Activated CD8-positive, alpha-beta T cell treated with anti-CD3 and anti-CD28 coated beads for 36 hours (primary cell): ENCODE measurements at places on chromosomes 1 and 21. TPM values are rescaled to one million over a fixed set of nuclear protein-coding genes. Genes with fewer than 3 reads are reported as not detected.
A peak's percentile ranks its signal among the peaks of the same experiment; 100 is the strongest.

DNA sequence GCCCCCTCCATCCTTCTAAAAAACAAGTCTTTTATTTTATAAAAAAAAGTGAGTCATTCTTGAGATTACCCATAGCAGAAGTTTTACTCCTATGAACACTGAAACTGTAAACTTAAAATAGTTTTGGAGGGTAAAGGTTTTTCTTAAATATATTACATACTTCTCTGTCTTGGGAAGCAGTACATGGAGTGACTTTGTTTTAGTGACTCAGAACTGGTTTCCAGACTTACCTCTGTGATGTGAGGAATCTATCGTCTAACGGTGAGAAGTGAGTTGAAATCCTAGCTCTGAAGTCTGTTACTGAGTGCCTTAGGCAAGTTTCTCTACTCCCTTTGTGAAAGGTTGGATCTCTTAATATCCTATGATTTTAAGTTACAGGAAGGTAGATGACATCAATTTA lies 176.3 kb upstream of the POU3F1 start:
- no peak for DNase-seq

GRCh38 chr1:17214876-17215544 lies 10.1 kb downstream of the PADI1 start:
- DNase-seq, result no peak

- no peak for DNase-seq
Observed at GRCh38 chr1:184770181-184770979, 15.7 kb upstream of the EDEM3 start.

GRCh38 chr1:226781937-226782609 lies 43.0 kb upstream of the ITPKB start:
- no peak for DNase-seq

DNA sequence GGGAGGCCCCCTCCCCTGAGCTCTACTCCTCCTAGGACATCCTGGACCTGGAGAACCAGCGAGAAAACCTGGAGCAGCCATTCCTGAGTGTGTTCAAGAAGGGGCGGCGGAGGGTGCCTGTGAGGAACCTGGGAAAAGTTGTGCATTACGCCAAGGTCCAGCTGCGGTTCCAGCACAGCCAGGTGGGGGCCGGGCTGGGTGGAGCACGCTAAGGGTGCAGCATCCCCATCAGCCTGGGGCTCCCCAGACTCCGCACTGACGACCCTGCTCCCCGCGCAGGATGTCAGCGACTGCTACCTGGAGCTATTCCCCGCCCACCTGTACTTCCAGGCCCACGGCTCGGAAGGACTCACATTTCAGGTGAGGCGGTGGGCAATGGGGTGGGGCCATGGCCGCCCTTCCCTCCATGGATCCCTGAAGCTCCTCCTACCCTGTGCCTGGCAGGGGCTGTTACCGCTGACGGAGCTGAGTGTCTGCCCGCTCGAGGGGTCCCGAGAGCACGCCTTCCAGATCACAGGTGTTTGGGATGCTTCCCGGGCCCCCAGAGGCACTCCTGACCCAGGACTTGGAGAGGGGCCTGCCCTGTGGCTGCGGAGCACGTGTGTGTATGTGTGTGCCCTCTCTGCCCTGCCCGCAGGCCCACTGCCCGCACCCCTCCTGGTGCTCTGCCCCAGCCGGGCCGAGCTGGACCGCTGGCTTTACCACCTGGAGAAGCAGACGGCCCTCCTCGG lies 4.1 kb downstream of the PLEKHN1 start:
- DNase-seq, result no peak

GRCh38 chr1:29519788-29520110 lies 283.4 kb downstream of the PTPRU start:
- no peak for DNase-seq

GRCh38 chr1:15610167-15610566 lies 7.1 kb upstream of the DDI2 start:
- no peak for DNase-seq

GRCh38 chr21:43816611-43817071 lies 27.3 kb downstream of the RRP1 start:
- no peak for DNase-seq

DNA sequence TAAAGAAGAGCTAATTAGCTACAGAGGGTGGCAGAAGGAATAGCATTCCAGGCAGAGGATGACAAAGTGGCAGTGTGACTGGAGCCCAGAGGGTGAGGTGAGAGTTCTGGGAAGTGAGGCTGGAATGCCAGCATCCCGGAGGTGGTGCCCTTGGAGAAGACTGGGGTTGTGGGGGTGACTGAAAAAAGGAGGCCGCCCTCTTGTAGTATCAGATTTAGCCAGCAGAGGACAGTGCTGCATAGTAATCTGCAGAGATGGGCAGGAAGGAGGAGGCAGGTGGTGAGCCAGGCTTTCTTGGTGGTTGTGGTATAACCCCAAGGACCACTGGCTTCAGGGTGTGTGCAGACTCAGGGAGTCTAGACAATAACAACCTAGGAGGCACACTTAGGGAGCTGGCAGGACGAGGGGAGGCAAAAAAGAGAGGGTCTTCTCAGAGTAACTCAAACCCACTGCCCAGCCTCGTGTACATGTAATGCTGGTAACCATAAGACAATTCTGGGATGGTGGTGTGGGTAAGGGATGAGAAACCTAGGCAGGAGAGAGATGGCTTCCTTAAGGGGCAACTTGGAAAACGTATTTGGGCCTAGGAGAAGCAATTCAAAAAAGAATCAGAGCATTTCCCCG lies 30.5 kb downstream of the MROH7 start:
- peak; percentile 85 for DNase-seq

GRCh38 chr1:244598611-244599010 lies 54.3 kb upstream of the DESI2 start:
- no peak for DNase-seq

GRCh38 chr1:96473791-96474434 lies 247.7 kb upstream of the PTBP2 start:
- DNase-seq, result no peak

GRCh38 chr1:156755527-156755950 lies 4.1 kb upstream of the HDGF start:
- no peak for DNase-seq

GRCh38 chr1:74465193-74465681 lies 47.2 kb downstream of the LRRC53 start:
- no peak for DNase-seq

DNA sequence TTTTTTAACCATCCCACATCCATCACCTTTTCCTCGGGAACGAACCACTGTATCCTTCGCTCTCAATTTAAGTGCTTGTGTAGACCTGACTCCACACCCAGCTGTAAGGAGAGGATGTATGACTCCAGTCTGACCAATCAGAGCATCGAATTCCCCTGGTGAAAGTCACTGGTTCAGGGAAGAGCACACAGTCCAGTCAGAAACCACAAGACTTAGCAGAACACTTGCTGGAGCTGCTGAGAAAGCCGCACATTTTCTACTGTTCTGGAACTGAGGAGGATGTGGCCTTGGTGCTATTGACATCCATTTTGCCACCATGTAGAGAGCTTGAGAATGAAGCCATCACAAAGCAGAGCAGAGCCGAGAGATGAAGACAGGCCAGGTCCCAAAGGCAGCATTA lies 59.9 kb upstream of the CNN3 start:
- DNase-seq, result no peak

- DNase-seq, result no peak
Observed at GRCh38 chr1:160149233-160149632, 2.2 kb upstream of the ATP1A4 start.

GRCh38 chr1:21518774-21519455 lies 9.7 kb downstream of the ALPL start:
- DNase-seq, result no peak

- no peak for DNase-seq
Observed at GRCh38 chr1:21339356-21340229, 49.3 kb upstream of the ECE1 start.

DNA sequence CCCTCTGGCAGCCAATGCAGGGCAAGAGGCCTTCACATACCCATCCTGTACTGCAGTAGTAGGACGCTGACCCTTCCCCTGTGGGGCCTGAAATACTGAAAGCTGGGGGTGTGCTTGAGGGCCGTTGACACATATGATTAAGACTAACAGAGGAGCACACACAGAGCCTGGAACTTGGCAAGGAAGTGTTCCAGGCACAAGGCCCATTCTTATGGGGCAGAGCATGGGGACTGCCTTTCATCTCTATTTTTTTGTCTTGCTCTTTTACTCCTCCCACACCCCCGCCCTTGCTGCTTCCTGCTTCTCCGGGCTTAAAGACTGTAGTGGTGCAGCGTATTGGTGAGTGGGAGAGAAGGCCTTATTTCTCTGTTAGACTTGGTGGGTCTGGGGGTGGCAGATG lies 137.4 kb downstream of the BACH1 start:
- DNase-seq, result peak; percentile 83

DNA sequence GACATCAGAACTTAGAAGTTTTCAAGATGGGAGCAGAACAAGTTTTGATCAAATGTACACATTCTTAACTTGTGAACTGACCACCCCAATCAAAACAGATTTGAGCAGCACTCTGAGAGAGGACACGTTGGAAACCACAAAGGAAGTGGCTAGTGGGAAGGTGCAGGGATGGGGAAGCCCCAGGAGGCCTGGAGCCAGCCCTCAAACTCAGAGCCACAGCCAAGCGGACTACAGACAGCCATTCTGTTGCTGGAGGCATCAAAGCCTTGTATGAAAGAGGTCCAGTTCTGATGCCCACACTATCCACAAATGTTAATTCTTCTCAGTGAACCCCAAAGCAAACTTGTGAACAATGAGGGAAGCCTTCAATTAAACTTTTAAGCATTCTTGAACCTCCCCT lies 143.6 kb upstream of the RAB4A start:
- peak; percentile 73 for DNase-seq

The PTGFR gene
- total RNA-seq, result not detected

The FCER1A gene
- total RNA-seq, result not detected

The MLLT11 gene
- total RNA-seq, result 4.8 TPM

The SERBP1 gene
- 491 TPM for total RNA-seq

The ZNF697 gene
- 0.38 TPM for total RNA-seq

The UBXN10 gene
- 0.34 TPM for total RNA-seq

The WLS gene
- total RNA-seq, result not detected

The MPZ gene
- 2.8 TPM for total RNA-seq
